Stimulated activated CD4-positive, alpha-beta T cell treated with anti-CD3 and anti-CD28 coated beads, Interleukin-1b, Interleukin-23, amount 100 ng/mL, for 1 hour (primary cell): ENCODE measurements at places on chromosomes 11 and 22.

DNA sequence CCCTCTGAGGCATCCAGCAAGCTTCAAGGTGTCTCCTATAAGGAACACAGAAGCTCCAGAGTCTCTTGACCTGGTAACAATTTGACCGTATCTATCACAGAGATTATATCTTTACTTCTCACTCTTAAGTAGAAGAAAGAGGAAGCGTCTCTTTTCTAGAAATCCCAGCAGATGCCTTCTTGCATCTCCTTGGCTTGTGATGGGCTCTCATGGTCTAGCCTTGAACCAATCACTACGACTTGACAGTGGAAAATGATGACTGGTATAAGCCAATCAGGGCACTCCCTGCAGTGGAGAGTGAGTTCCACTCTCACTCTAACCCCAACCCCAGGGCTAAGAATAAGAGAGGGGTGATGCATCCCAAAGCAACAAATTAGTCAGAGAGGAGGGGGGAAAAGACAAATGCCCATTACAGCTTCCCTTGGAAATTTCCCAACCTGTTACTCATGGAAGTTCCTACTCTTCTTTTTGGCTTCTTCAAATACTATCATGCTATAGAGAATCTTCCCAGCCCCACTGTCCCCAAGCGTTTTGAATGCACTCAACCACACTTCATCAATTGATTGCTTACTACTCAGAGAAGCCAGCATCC is 293.5 kb downstream of the MN1 start:
- DNase-seq, result no peak

GRCh38 chr11:102330231-102330630 is 12.9 kb downstream of the BIRC3 start:
- DNase-seq, result no peak

DNA sequence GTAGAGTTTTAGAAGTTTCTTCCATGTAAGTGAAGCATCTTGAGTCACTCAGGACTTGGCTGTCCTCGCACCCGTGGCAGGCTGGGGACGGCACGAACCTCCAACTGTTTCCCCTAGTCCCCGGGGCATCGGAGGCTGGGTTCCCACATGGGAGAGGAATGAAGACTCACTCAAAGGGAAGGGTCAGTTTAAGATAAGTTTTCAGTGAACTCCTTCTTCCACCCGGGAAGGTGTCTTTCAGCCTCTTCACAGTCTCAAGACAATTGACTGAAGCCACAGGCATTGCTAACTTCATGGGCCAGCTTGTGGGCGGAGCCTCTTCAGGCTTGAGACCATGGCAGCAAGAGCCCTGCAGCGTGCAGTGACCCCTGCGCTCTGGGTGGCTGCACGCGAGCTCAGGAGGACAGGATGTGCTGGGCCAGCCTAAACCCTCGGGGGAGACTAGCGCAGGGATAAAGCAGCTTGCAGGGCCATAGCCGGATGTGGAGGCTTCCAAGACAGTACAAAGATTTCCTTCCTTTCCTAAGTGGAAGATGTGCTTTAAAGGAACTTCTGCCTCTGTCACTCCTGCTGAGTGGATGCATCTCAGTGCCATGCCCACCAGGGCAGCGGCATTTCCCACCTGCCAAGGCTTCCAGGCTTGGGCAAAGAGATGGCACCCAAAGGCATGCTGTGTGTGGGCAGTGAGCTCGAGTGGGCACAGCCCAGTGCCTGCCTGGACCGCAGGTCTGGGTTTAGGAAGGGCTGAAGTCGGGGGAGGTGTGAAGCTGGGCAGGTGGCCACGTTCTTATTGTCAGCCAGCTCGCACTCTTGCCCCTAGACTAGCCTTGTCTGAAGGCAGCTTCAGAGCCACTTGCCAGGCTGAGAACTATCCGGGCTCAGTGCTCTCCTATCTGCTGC is 32.9 kb downstream of the PPIL2 start:
- DNase-seq, result no peak

DNA sequence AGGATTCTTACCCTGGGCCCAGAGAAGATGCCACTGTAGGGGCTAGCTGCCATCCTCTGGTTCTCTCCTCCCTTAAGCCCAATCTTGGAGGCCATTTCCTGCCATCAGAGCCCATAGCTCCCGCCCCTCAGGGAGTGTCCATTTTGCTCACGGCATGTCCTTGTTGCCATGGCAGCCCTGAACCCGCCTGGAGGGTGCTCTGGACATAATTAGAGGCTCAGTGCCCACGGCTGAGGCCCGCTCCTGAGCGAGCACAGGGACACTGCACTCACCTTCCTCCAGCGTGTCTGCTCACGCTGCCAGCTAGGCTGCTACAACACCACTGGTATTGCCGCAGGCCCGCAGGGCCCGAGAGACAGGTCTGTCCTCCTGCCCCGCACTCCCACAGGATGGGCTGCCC is 11.1 kb upstream of the SUSD2 start:
- no peak for DNase-seq

DNA sequence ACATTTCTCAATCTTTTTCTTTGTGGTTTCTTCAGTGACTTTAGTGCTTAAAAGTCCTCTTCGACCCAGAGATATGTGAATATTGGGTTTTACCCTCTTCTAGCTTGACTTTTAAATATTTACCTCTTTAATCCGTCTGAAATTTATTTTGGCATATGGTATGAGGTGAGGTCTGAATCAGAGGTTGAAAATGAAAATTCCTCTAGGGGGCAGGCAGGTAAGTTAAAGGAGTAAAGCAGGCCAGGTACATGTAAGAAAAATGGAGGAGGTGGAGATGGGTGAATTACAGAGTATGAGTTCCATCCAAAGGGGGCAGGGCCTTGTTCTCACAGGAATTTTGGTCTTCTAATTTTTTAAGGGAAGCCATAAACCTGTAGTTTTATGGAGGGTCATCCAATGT is 263.8 kb upstream of the NARS2 start:
- no peak for DNase-seq

- no peak for DNase-seq
Observed at GRCh38 chr11:21385669-21386440, 716.5 kb downstream of the NELL1 start.

GRCh38 chr11:124876818-124877630 is 11.8 kb downstream of the ROBO3 start:
- DNase-seq, result no peak

- no peak for DNase-seq
Observed at GRCh38 chr11:68724293-68724692, 27.0 kb downstream of the TESMIN start.

GRCh38 chr22:45904236-45904635 is 72.7 kb downstream of the WNT7B start:
- DNase-seq, result no peak

DNA sequence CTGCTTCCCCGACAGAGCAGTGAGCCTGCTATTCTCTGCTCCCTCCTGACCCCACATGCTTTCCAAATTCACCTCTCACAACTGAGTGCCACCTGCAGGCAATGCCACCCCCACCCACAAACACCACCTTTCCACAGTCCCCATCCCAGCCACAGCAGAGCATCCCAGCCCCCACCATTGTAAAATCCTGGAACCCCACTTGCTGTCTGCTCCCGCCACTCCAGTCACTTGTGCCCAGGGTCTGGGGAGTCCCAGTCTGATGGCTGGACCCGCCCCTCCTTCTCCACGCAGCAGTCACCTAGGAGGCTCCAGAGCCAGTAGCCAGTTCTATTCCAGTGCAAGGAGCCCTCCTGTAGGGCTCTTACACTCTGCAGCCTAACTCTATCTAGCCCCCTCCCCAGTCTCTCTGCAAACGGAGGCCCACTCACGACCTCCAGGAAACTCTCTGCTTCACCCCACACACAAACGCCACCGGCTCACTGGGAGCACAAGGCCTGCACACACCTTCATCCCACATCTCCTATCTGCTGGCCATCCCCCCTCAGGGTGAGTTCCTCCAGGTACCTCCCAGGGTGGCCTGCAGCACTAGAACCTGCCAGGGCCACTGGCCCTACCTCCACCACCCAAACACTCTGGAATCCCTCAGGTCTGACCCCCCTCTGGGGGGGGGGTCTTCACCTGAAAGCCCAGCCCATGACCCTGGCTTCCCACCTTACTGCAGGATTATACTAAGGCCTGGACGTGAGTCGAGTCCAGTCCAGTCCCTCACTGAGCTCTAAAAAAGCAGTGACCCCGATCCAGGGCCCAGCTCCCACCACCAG is 1.4 kb downstream of the GNB1L start:
- DNase-seq, result no peak

- no peak for DNase-seq
Observed at GRCh38 chr11:297051-297585, 2.2 kb downstream of the IFITM5 start.

GRCh38 chr11:126878913-126879482 is 121.6 kb downstream of the KIRREL3 start:
- DNase-seq, result no peak

- no peak for DNase-seq
Observed at GRCh38 chr22:41334215-41334614, 32.9 kb downstream of the ZC3H7B start.

- DNase-seq, result no peak
Observed at GRCh38 chr11:61052182-61052972, 49.9 kb upstream of the CD5 start.

DNA sequence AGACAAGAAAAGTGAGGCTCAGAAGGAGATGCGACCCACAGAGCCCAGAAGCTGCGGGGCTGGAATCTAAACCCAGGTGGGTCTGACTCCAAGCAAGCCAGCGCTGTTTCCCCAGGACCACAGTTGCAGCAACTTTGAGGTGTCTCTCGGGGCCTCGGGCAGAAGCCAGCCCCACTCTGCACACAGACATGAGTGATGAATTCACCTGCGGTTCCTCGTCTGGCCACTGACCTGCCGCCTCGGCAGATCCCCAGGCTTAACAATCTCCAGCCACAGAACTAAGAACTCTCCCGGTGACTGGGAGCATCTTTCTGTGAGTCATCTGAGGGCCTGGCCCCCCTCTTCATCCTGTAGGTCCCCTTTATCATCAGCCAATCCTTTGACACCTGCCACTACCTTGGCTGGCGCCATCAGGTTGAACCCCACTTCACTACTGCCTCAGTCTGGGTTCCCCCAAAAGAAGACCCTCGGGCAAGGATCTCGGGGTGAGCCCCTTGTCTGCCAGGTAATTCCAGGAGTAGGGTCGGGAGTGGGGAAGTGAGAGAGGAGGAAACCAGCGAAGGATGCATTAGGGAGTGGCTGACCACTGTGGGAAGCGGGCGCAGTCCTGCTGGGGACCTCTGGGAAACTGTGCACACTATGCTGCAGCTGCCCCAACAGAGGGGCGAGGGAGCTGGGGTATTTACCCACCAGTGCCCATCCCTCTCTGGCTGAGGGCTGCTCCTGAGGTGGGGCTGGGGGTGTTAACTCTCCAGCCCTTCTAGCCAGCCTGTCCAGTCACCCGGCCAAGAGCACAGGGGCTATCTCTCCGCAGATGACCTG is 33.0 kb upstream of the MN1 start:
- no peak for DNase-seq

GRCh38 chr11:126736682-126737572 is 263.6 kb downstream of the KIRREL3 start:
- DNase-seq, result no peak

GRCh38 chr11:93573184-93573583 is 30.0 kb upstream of the SMCO4 start:
- DNase-seq, result no peak

DNA sequence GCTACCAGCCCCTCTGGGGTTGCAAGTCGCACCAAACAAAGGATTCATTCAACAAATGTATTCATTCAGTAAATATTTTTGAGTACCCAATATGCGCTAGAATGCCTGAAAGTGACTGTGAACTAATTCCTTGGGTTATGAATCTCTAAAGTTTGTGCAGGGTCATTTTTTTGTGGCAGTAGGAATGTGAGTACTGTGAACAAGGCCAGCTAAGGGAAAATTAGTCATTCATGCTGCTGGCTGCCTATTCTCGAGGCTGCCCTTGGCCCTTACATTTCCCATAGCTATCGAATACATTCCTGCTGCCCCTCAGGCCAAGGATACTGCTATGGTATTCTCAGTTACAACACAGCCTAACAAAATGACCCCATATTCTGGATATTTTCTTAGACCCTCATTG is 141.6 kb downstream of the TRPC6 start:
- DNase-seq, result no peak

GRCh38 chr11:71119656-71120269 is 132.6 kb downstream of the SHANK2 start:
- no peak for DNase-seq

DNA sequence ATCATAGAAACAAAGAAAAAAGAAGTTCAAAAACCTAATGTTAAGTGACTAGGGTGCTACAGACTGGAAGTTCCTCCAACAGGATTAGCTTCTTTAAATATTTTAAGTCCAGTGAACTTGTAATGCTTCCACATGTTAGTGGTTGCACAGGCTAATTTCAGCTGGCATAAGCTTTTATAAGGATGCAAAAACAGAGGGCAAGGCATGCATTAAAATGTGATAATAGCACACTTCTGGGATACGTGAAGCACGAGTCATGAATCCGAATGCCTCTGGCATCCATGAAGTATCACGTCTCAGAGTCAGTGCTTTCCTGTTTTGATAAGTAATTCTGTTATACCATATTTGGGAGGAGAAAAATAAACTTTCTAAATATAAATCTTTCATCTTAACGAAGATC is 106.8 kb downstream of the DCDC1 start:
- DNase-seq, result no peak

DNA sequence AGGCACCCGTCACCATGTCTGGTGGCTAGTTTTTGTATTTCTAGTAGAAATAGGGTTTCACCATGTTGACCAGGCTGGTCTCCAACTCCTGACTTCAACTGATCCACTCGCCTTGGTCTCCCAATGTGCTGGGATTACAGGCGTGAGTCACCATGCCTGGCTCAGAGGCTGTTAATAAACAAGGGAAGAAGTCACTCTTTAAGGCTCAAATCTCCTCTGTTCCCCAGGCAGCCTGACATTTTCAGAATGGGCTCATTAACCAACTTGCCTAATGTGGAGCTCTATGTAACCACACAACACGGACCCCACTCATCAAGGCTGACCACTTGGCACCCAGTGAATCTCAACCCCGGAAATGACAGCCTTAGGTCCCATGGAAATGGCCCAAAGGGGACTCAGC is 24.1 kb downstream of the APOL3 start:
- no peak for DNase-seq

GRCh38 chr11:94128291-94128745 is 323 bp upstream of the PANX1 start:
- no peak for DNase-seq

DNA sequence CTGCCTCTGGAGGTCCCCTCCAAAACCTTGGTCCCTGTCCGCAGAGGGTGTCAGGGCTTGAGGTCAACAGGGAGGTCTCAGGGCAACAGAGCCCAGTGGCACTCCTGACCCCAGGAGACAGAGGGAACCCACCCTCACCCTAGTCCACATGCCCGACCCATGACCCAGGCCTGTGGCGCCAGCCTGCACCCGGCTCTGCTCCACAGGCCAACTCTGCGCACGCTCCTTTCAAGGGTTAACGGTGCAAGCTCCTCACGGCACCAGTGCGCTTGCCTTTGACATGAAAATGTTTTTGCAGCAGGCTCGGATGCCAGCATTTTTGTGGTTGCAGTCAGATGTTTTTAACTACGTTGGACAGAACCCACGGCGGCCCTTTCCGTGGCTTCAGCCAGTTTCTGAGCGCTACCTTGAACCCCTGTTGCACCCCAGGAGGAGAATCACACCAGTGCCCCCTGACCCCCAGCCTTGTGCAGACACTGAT is 68.6 kb downstream of the CDKN1C start:
- no peak for DNase-seq

GRCh38 chr22:22474733-22475132 is 33.8 kb downstream of the ZNF280B start:
- DNase-seq, result no peak

- no peak for DNase-seq
Observed at GRCh38 chr11:67662142-67662834, 11.8 kb upstream of the ACY3 start.
